ENCODE measurements at places on chromosomes 5 and 9.

GRCh38 chr5:151024440-151025249 is 4.3 kb downstream of the GPX3 start:
- DNase-seq: no peak

GRCh38 chr5:34486849-34487158 is 169.3 kb upstream of the RAI14 start:
- DNase-seq: no peak

- no peak for DNase-seq
Measured at GRCh38 chr9:19445452-19445851, 36.6 kb downstream of the ACER2 start.

GRCh38 chr9:128091144-128091543 is 23.1 kb downstream of the SLC25A25 start:
- peak; percentile 87 for DNase-seq

DNA sequence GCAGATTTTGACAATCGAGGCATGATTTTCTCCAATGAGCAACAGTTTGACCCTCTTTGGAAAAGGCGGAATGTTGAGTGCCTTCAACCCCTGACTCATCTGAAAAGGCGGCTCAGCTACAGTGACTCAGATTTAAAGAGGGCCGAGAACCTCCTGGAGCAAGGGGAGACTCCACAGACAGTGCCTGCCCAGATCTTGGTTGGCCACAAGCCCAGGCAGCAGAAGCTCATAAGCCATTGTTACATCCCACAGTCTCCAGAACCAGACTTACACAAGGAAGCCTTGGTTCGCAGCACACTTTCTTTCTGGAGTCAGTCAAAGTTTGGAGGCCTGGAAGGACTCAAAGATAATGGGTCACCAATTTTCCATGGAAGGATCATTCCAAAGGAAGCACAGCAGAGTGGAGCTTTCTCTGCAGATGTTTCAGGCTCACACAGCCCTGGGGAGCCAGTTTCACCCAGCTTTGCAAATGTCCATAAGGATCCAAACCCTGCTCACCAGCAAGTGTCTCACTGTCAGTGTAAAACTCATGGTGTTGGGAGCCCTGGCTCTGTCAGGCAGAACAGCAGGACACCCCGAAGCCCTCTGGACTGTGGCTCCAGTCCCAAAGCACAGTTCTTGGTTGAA is 13.6 kb downstream of the PTPDC1 start:
- DNase-seq: no peak

- no peak for DNase-seq
Measured at GRCh38 chr5:139838381-139839197, 43.0 kb downstream of the PSD2 start.

DNA sequence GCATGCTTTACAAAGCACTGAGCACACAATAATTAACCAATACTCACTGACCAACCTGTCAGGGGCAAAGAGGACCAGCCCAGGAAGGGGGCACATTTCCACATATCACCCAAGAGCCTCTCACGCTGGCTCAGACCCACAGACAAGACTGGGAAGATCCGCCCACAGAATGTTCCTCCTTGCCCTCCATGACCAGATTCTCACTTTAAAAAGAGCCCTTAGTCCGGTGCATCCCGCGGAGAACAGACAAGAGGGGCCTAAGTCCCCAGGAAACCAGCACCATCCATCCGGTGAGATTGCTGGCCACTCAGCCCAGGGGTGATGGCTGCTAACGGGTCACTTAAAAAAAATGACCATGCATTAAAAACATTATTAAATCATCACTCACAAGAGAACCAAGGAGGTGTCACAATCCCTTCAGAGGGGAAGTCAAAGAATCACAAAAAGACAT is 32.9 kb downstream of the SEMA4D start:
- no peak for DNase-seq

DNA sequence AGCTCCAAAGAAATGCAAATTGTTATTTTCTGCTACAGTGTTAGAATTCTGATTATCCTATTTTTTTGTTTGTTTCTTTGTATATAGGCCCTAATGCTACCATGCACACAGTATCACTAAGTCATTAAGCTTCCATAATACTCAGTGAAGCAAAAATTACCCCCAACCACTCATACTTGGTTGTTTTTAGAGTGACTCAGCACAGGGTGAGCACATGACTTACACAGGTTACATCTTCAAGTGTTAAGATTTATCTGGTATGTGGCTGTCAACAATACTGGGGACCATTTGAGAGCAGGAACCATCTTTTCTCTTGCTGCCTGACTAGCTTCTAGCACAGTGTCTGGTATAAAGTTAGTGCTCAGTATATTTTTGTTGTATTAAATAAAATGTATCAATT is 255.8 kb upstream of the SLC24A2 start:
- no peak for DNase-seq

- DNase-seq: no peak
Measured at GRCh38 chr5:1495525-1495897, 28.2 kb downstream of the LPCAT1 start.

GRCh38 chr9:135229701-135230385 is 142.4 kb downstream of the OLFM1 start:
- no peak for DNase-seq

GRCh38 chr5:139872052-139872766 is 76.6 kb downstream of the PSD2 start:
- no peak for DNase-seq

GRCh38 chr9:36560771-36561170 is 11.9 kb upstream of the MELK start:
- no peak for DNase-seq

DNA sequence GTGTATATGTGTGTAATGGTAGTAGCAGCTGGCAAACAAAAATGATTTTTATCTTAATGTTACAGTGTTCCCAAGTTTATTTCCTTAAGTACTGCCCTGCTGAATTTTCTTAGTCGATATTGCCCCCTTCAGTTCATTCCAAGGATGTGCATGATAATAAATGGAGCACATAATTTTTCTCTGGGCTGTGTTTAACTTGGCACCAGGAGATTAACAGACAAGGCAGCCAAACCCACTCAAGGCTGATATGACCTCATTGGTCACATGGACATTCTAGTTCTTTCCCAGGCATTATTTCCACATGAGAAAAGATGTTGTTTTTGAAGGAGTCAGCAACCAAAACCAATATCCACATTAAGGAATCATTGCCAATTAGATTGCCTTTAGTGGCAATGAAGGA is 61.8 kb downstream of the COX7C start:
- peak; percentile 41 for DNase-seq

DNA sequence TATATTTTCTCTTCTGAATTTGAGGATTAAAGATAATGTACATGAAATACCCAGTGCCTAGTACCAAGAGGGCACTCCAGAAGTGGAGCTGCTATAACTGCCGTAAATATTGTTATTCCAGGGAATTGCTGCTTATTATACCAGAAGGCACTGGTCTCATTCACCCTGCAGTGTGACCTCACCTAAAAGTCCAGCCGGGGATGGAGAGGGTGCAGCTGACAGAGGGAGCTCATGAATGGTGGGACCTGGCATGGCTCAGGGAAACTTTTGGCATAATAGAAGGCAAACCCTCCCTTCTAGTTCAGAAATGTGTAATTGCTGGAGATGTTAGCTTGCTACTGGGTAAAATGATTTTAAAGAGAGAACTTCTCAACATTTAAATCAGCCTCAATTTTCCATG is 108.5 kb downstream of the MVB12B start:
- DNase-seq: no peak

- DNase-seq: no peak
Measured at GRCh38 chr9:131167146-131167692, 41.8 kb downstream of the NUP214 start.

- no peak for DNase-seq
Measured at GRCh38 chr9:35035851-35036701, 36.3 kb downstream of the VCP start.

DNA sequence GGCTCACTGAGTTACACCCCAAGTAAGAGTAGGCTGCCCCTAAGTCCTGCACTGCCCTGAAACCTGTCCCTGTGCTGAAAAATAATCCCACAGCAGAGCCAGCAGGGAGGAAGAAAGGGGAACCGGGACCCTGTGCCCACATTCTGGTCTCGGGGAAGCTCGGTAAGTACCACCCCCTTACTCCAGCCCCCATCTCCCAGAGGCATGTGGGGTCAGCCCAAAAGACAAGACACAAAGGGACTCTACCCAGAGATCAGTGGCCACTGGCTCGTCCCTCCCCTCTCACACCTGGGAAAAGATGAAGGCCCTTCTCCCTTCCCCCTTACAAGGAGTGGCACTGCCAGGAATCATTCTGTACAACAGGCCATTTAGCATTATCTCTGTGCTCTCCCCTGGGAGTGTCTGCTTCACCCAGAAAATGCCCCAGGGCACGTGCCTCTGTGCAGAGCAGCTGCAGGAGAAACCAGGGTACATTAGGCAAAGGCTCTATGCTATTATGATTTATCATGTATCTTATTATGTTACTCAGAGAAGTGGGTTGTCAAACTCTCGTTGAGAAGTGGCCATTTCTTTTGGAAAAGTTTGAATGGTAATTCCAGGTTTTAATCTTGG is 71.3 kb downstream of the NDFIP1 start:
- no peak for DNase-seq

DNA sequence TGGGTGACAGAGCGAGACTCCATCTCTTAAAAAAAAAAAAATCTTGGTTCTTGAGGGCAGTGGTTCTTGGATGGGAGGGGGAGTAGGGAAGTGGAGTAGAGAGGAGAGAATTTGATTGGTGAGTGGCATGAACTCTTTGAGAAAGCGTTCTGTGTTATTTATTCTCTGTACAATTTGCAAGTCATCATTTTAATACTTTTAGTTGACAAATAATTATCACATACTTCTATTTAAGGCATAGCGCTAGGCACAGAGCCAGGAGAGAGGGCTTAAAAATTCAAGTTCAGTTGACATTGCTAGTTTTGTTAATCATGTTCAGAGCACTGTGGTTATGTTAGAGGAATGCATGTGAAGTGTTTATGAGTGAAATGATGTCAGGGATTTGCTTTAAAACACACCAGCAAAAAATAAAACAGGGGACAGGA is 24.6 kb downstream of the HSDL2 start:
- no peak for DNase-seq

- no peak for DNase-seq
Measured at GRCh38 chr9:124453586-124454191, 3.4 kb downstream of the ADGRD2 start.

- DNase-seq: no peak
Measured at GRCh38 chr9:97873882-97874281, 20.9 kb downstream of the FOXE1 start.

- DNase-seq: no peak
Measured at GRCh38 chr9:110015759-110016158, 192.2 kb downstream of the C9orf152 start.

- no peak for DNase-seq
Measured at GRCh38 chr5:4027088-4027734, 431.6 kb downstream of the IRX1 start.

DNA sequence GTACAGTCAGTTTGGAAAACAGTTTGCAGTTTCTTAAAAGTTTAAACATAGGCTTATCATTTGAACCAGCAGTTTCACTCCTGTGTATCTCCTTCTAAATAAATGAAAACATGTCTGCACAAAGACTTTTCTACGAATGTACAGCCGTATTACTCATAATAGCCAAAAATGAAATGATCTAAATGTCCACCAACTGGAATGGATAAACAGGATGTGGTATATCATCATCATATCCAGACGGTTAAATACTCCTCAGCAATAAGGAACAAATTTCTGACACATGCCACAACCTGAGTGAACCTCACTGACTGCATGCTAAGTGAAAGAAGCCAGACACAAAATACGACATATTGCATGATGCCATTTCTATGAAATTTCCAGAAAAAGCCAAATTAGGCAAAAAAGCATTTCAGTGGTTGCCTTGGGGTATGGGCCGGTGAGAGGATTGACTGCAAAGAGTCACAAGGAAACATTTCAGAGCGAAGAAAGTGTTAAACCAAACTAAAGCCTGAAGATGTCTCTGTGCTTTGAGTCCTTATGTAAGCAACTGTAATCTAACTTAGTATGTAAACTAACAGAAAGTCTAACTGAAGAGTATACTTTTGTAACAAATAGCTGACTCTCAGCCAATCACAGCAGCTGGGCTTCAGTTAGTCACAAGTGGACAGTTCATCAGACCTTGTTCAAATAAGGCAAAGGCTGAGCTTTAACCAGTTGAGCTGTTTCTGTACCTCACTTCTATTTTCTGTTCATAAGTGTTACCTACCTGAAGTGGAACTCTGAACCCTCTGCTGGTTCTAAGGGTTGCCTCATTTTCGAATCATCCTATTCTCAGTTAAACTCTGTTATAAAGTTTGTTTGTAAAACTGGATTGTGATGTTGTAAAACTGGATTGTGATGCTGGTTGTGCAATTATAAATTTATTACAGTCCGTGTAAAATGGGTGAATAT is 65.2 kb downstream of the TRIO start:
- no peak for DNase-seq

DNA sequence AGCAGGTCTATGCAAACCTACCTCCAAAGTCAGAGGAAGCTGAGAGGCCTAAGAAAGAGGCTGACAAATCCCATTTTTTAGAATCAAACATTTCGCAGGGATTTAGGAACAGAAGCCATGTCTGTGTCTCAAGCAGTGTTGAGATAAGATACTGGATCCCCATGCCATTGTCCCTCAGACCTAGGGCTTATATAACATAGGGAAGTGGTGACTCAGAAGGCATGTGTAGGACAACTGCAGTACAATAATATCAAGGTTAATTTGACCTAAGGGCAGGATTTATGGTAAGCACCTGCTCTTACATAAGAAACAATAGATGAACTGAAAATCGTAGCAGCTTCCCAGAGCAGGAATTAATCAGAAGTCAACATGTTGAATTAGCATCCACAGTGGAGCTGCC is 459.4 kb downstream of the ANXA1 start:
- DNase-seq: no peak

DNA sequence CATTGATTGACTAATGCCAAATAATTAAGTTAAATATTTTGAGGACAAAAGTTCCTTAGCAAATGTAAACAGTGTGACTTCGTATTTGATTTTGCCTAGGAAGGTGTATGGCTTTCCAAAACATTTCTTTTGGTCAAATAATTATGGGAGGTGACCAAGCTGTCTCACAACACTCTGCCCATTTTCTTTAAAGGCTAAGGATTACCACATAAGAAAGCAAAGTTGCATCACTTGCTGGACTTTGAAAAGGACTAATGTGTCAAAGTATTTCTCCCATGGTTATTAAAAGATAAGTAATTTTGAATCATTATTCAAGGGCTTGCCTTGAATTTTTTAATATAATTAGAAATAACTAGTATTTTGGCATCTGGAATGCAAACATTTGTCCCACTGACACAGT is 74.7 kb downstream of the HAPLN1 start:
- DNase-seq: no peak

GRCh38 chr5:102295534-102296177 is 428 bp downstream of the SLCO4C1 start:
- no peak for DNase-seq

- no peak for DNase-seq
Measured at GRCh38 chr5:100706776-100707175, 171.6 kb downstream of the FAM174A start.

- DNase-seq: no peak
Measured at GRCh38 chr9:28092981-28093936, 520.0 kb upstream of the C9orf72 start.

DNA sequence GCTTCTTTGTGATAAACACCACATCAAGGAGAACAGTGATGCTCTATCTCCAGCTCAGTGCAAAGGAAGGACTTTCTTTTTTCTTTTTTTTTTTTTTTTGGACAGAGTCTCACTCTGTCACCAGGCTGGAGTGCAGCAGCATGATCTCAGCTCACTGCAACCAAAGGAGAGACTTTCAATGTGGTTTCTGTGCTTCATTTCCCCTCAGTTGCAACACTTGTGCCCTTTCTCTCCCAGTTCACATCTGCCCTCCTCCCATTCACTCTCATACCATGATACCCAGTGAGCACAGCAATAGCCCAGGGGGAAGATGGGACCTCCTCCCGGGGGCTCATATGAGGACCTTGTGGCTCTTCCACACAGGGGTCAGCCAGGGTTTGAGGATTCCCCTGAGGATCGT is 110.0 kb downstream of the MTRR start:
- no peak for DNase-seq
